Activated gamma-delta T cell treated with anti-CD3 and anti-CD28 coated beads, Interleukin-2, amount 50 U/mL, for 16 hours (primary cell): ENCODE measurements at places on chromosomes 2 and 18.

- DNase-seq = no peak
These were observed 1494.7 kb upstream of the NXPH2 start for GRCh38 chr2:140274891-140275290.

DNA sequence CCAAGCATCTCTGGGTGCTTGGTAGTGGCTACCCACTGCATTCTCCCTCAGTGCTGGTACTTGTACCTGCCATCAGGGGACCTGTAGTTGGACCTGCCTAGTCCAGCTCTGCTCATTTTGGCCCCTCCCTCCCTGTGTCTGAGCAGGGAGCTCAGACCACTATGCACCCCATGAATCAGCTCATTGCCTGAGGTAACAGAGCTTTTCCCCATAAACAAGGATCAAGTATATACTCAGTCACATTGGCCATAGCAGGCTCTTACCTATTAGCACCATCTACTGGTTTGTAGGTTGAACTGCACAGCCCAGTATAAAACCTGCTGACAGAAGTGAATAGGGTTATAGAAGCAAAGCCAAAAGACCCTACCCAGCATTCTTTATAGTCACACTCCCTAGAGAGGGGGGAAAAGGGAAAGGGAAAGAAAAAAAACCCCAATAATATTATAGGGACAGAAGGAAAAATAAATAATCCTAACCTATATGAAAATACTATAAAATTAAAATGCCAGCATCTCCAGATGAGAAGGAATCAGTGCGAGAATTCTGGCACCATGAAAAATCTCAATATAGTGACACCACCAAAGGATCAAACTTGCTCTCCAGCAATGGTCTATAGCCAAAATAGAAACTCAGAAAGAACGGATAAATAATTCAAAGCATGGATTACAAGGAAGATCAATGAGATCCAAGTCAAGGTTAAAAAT, 6.9 kb upstream of the FLACC1 start:
- no peak for DNase-seq

GRCh38 chr2:103817746-103818145, 1036.2 kb upstream of the POU3F3 start:
- DNase-seq = no peak

- no peak for DNase-seq
These were observed 53.1 kb downstream of the ZNF521 start for GRCh38 chr18:25298853-25299274.

GRCh38 chr2:120465012-120465700, 119.2 kb downstream of the INHBB start:
- DNase-seq = no peak

GRCh38 chr2:199370150-199370780, 87.5 kb downstream of the SATB2 start:
- no peak for DNase-seq

- no peak for DNase-seq
These were observed 70.4 kb downstream of the IL1R2 start for GRCh38 chr2:102061962-102062795.

GRCh38 chr2:41896186-41896846, 151.5 kb upstream of the PKDCC start:
- DNase-seq = peak; percentile 33

GRCh38 chr2:135615404-135615803, 84.1 kb downstream of the R3HDM1 start:
- no peak for DNase-seq

DNA sequence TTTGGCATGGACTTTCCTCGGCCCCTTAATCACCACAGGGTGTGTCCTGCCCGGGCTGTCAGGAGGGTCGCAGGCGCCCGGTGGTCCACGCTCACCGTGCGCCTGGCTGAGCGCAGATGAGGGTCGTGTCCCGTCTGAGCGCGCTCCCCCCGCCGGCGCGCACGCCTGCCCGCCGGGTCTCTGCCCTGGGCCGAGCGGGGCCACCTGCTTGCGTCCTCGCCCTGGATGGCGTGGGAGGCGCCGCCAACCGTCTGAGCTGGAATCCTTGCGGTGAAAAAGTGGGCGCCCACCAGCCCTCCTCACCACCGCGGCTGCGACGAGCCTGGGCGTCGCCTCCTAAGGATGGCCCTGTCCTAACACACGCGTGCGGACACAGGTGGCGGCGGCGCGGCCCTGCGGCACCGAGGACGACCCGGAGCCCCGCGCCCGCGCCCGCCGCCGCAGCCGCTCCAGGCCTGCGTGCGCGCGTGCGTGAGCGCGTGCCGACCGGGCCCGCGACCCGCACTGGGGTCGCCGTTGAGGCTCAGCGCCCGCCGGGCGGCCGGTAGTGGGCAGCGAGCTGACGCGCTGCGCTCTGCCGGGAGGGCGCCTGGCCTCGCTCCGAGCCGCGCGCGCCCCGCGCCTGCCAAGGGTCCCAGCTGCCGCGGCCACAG, 126.6 kb downstream of the ARHGEF4 start:
- no peak for DNase-seq

GRCh38 chr2:132463719-132464118, 47.1 kb downstream of the GPR39 start:
- DNase-seq = no peak

DNA sequence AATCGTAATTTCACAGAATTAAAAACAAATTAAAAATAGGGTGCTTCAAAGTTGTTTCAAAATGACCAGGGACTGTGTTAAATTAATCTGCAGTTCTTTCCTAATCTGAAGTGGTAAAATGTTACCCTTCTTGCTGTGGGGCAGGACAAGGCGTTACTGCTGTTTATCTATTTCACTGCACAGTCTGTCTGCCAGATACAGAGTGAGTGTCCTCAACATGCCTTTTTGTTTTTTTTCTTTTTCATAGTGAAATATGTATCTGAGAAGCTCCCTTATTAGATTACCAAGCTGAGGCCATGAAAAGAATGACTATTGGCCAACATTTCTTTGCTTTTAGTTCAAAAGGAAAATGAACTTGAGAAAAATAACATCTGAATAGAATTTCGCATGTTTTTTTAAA, 38.0 kb downstream of the KCTD1 start:
- DNase-seq = no peak

- DNase-seq = no peak
These were observed 72.7 kb downstream of the TWIST2 start for GRCh38 chr2:238920601-238921001.

DNA sequence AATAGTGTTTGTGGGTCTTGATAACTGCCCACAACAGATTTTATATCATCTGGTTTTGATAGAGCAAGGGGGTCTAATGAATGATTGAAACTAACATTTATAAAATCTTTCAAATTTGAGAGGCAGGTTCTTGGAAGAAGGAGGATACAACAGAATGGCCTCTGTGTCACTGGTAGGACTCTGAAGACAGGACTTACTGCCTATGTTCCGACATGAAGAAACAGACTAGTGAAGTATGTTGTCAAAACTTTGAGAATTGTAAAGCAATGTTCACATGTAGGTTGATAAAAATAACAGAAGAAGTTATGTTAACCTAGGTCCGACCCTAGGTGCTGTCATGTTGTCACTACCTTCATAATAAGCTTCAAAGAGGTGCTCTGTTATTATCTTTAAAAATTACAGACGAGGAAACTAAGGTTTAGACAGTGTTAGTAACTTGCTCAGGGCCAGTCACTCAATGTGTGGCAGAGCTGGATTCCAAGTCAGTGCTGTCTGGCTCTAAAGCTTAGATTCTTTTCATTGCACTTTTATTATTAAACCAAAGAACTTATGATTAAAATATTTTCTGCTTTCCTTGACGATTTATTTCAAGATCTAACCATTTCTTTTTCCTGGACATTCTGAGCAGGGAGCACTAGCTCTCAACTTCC, 146.2 kb downstream of the RPIA start:
- DNase-seq = no peak

DNA sequence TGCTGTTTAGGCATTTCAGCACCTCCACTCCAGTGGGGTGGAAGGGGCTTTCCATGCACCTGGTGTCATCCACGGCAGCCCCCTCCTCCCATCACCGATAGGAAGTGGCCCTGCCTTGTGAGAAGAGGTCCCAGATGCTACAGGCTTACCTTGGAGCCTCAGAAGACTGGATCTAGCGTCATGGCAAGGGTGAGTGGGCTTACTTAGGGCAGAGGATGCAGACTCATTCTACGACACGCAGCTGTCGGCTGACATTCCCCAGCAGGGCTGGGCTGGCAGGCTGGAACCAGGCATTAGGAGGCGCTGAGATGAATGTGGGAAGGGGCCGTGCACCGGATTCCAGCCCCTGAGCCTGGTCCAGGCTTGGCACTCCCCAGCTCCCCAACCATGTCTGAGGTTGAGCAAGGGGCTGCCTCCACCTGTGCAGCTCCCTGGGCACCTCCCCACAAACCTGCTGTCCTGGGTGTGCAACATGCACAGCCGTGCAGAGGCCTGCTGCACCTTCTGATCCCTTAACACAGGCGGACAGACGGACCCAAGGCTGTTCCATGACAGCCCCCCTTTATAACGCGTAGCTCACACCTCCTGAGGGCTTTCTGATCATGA, 1.7 kb upstream of the PRLH start:
- no peak for DNase-seq

GRCh38 chr2:168371273-168372019, 84.6 kb upstream of the CERS6 start:
- no peak for DNase-seq

GRCh38 chr2:124308319-124309062, 283.4 kb downstream of the CNTNAP5 start:
- no peak for DNase-seq
